ENCODE measurements at places on chromosomes 7 and 10. TPM values are rescaled to one million over a fixed set of nuclear protein-coding genes. Genes with fewer than 3 reads are reported as not detected.

DNA sequence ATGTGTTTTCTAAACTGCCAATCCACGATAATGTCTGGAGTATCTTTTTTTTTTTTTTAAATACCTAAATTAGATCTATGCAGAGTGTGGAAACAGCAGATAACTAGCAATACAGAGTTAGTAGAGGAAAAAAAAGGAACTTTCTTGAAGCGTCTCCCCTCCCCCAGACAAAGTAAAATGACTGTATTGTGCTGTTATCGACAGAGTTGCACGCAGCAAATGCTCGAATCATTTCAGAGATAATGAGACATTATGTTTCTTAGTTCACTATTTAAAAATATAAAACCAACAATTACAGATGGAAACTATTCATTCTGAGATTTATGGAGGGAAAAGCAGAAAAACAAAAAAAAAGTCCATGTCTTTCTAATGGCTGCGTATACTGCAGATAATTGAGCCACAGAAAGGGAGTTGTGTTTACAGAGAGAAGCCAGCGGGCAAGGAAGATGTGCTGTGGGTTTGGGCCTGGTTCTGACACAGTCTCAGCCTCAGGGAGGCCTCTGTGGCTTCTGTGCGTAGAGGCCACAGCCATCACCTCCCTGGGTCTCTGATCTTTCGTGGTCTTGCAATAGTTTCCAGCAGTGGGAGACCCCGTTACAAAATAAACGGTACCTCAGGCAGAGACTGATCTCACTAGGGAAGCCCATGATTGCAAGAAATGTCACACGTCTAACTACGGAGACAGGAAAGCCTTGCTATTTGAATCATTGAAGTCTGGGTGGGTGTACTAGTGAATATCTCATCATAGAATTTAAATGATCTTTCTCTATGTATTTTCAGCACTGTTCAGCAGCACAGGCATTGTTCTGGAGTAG lies 19.1 kb upstream of the KLF6 start:
- H3K36me3 ChIP-seq, result no peaks in the 10 kb centered on the region
- peak overlapping the region; percentile 4 for H3K4me3 ChIP-seq
- H3K27ac ChIP-seq, result peak overlapping the region; percentile 96
- DNase-seq, result no peak
- H3K27me3 ChIP-seq, result no peaks in the 10 kb centered on the region
- peaks cover 46% of the 10 kb centered on the region for H3K4me1 ChIP-seq

DNA sequence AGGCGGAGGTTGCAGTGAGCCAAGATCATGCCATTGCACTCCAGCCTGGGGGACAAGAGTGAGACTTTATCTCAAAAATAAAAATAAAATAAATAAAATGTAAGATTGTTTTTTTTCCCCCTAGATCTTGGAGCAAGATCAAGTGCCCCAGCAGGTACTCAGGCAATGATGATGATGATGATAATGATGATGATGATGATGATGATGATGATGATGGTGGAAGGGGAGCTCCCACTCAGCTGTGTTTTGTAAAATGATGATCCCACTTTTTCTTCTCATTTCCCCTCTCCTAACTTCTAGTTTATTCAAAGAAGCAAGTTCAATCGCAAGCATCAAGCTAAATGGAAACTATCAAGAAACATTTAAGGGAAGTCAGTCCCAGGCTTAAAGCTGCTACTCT lies 50.3 kb downstream of the PIK3CG start:
- H3K27me3 ChIP-seq, result no peaks in the 10 kb centered on the region
- H3K4me1 ChIP-seq, result no peaks in the 10 kb centered on the region
- H3K36me3 ChIP-seq, result no peaks in the 10 kb centered on the region
- H3K27ac ChIP-seq, result no peak overlapping the region

DNA sequence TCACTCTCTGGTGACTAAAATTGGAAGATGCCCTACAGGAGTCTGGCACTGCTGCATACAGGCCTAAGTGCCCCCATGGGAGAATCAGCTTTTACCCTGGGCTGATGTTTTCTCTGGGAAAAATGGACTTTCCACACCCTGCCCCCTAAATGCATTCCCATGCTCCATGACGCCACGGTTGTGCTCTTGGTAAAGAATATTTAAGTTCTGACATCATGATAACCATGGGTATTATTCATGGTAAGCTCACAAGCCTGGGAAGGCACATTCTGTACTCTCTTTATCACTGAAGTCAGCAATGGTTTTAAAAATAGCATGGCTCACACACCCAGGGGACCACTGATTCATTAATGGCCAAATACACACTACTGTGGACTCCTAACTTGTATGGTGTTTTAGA lies 43.4 kb downstream of the HIPK2 start:
- H3K36me3 ChIP-seq, result peaks cover 4% of the 10 kb centered on the region
- no peak overlapping the region for H3K4me3 ChIP-seq
- peak overlapping the region; percentile 99 for H3K27ac ChIP-seq
- H3K27me3 ChIP-seq, result no peaks in the 10 kb centered on the region

GRCh38 chr10:119653209-119653608 lies 2.0 kb downstream of the BAG3 start:
- H3K27me3 ChIP-seq, result no peaks in the 10 kb centered on the region
- H3K36me3 ChIP-seq, result peaks cover 11% of the 10 kb centered on the region
- peak overlapping the region; percentile 86 for H3K27ac ChIP-seq
- H3K4me1 ChIP-seq, result peaks cover 56% of the 10 kb centered on the region
- no peak for DNase-seq

DNA sequence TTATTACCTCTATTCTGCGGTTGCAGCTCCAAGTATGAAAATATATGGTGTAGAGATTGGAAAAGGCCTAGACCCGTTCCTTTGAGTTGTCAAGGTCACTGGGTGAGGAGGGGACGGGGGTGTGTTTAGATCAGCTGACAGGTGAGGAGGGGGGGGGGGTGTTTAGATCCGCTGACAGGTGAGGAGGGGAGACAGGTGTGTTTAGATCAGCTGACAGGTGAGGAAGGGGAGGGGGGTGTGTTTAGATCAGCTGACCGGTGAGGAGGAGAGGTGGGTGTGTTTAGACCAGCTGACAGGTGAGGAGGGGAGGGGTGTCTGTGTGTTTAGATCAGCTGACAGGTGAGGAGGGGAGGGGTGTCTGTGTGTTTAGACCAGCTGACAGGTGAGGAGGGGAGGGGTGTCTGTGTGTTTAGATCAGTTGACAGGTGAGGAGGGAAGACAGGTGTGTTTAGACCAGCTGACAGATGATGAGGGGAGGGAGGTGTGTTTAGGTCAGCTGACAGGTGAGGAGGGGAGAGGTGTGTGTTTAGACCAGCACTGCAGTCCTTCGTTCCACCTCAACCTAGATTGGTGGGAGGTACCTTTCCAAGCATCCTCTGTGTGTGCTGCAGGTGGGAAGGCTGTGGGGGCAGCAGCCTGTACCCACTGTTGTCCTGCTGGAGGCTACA lies 655.0 kb upstream of the ADARB2 start:
- no peak for DNase-seq
- no peak overlapping the region for H3K27ac ChIP-seq
- no peaks in the 10 kb centered on the region for H3K27me3 ChIP-seq
- H3K4me3 ChIP-seq, result no peak overlapping the region
- H3K36me3 ChIP-seq, result no peaks in the 10 kb centered on the region

DNA sequence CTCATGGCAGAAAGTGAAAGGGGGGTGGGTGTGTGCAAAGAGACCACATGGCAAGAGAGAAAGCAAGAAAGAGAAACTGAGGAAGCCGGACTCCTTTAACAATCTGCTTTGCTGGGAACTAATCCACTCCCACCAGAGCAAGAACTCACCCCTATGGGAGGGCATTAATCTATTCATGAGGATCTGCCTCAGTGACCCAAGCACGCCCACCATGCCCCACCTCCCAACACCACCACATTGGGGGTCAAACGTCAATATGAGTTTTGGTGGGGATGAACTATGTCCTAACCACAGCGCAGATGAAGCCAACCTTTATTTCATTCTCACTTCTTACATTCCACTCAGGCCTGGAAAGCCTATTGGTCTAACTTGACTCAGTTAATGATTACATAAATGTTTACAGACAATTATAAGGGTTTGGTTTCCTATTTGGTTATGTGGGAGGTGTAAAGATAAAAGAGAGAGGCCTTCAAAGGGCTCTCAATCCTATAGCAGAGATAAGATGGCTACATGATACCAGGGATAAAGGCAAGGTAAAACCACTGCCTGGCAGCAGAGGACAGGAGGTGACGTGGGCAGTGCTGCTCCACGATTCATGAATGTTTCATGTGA lies 601.8 kb downstream of the PARD3 start:
- H3K27me3 ChIP-seq, result no peaks in the 10 kb centered on the region
- no peaks in the 10 kb centered on the region for H3K36me3 ChIP-seq
- DNase-seq, result no peak
- H3K27ac ChIP-seq, result no peak overlapping the region

DNA sequence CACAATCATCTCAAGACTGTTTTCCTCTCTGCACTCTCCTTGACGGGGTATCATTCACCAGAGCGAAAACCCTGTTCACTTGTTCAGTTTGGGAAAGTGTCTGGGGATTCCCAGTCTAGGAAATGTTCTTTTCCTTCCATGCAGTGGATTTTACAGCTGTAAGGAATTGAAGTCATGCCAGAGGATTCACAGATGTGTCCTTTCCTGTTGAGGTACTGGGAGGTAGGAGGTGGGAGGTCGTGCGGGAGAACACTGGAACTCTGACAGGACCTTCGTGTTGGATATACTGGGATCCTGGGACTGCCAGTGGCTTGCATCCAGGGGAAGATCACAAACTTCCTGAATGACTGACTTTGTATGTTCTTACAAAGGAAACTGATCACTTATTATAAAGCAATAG lies 185.5 kb downstream of the BMPER start:
- H3K4me3 ChIP-seq, result no peak overlapping the region
- H3K36me3 ChIP-seq, result peaks cover 18% of the 10 kb centered on the region
- H3K27ac ChIP-seq, result no peak overlapping the region
- DNase-seq, result no peak

GRCh38 chr10:112232670-112233069 lies 49.1 kb upstream of the GPAM start:
- H3K4me3 ChIP-seq, result no peak overlapping the region
- no peaks in the 10 kb centered on the region for H3K36me3 ChIP-seq
- H3K27me3 ChIP-seq, result no peaks in the 10 kb centered on the region
- H3K4me1 ChIP-seq, result peaks cover 20% of the 10 kb centered on the region

The AGBL3 gene
- total RNA-seq, result 2.2 TPM

The AKR1C4 gene
- total RNA-seq, result not detected

DNA sequence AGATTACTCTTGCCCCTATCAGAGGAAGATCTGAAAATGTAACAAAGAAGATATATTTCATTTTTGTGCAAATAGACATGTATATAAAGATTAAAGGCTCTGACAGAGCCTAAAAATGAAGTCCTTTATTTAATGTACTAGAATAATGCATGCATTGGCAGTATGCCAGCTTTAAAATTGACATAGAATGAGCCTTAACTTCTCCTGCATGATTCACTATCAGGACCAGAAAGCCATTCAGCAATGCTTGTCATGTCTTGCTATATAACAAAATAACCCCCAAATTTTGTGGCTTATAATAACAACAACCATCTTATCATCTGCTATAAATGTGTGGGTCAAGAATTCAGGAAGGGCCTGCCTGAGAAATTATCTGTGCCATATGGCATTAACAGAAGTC lies 411.9 kb downstream of the GRM8 start:
- no peak overlapping the region for H3K27ac ChIP-seq
- no peaks in the 10 kb centered on the region for H3K27me3 ChIP-seq
- no peaks in the 10 kb centered on the region for H3K4me1 ChIP-seq
- no peaks in the 10 kb centered on the region for H3K36me3 ChIP-seq
- H3K4me3 ChIP-seq, result no peak overlapping the region

GRCh38 chr10:110843031-110843430 lies 28.7 kb upstream of the PDCD4 start:
- no peak overlapping the region for H3K4me3 ChIP-seq
- DNase-seq, result no peak
- H3K4me1 ChIP-seq, result no peaks in the 10 kb centered on the region
- H3K36me3 ChIP-seq, result no peaks in the 10 kb centered on the region

The DPYSL4 gene
- 0.72 TPM for total RNA-seq

The RGR gene
- total RNA-seq, result not detected

- no peaks in the 10 kb centered on the region for H3K36me3 ChIP-seq
- no peak overlapping the region for H3K4me3 ChIP-seq
- H3K27me3 ChIP-seq, result no peaks in the 10 kb centered on the region
Measured at GRCh38 chr7:610531-611280, 91.1 kb upstream of the PDGFA start.

The ABCB4 gene
- under 0.01 TPM for total RNA-seq

The NDUFA5 gene
- total RNA-seq, result 30.6 TPM

GRCh38 chr7:16638282-16639280 lies 7.0 kb downstream of the ANKMY2 start:
- H3K4me3 ChIP-seq, result no peak overlapping the region
- H3K36me3 ChIP-seq, result peaks cover 15% of the 10 kb centered on the region
- peaks cover 9% of the 10 kb centered on the region for H3K4me1 ChIP-seq

- peaks cover 71% of the 10 kb centered on the region for H3K36me3 ChIP-seq
- peaks cover 86% of the 10 kb centered on the region for H3K4me1 ChIP-seq
- DNase-seq, result no peak
- peak overlapping the region; percentile 99 for H3K27ac ChIP-seq
Measured at GRCh38 chr7:130903358-130903974, 169.5 kb upstream of the KLF14 start.

DNA sequence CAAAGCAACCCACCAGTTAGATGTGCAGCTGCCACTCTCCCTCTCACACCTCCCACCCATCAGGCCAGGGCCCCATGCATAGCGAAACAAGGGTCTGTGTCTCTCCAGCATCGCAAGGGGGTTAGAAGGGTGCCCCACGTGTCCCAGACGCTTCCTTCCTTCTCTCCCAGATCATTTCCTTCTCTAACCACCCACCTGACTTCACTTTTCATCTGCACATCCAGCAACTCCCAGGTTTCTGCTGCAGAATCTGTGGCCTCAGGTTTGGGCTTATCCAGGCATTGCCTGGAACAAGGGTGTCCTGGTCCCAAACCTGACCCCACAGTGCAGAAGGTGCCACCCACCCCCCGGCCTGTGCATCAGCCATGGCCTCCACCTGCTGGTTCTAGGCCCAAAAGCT lies 14.4 kb downstream of the PDIA4 start:
- peak; percentile 23 for DNase-seq
- H3K4me3 ChIP-seq, result no peak overlapping the region
- peaks cover 82% of the 10 kb centered on the region for H3K36me3 ChIP-seq
- H3K27ac ChIP-seq, result no peak overlapping the region
- no peaks in the 10 kb centered on the region for H3K27me3 ChIP-seq
- H3K4me1 ChIP-seq, result no peaks in the 10 kb centered on the region

DNA sequence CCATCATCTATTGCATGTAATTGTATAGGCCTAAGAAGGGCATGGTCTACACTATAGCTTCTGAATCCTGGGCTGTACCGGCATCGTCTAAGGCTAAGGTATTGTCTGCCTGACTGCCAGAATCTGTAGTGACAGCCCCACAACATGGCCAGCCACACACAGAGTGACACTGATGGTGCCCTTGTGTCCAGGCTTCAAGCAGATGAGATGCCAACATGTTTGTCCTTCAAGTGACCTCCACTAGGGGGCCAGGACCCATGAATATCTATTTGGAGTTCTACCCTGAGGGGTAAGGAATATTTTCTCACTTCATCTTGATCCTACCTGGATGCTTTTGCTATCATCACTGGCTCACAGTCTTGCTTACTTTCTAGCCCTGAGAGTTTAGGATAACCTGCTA lies 1.5 kb downstream of the CYP3A7 start:
- H3K36me3 ChIP-seq, result no peaks in the 10 kb centered on the region
- no peak overlapping the region for H3K27ac ChIP-seq
- no peaks in the 10 kb centered on the region for H3K4me1 ChIP-seq
- peaks cover 5% of the 10 kb centered on the region for H3K27me3 ChIP-seq

Measured in osteoblast (primary cell).